ENCODE measurements at places on chromosomes 7 and 10.

GRCh38 chr10:112363696-112364688, 9.9 kb upstream of the ACSL5 start:
- no peak for DNase-seq

- DNase-seq: peak; percentile 90
These were observed 177.6 kb downstream of the PARD3 start for GRCh38 chr10:34637418-34637911.

DNA sequence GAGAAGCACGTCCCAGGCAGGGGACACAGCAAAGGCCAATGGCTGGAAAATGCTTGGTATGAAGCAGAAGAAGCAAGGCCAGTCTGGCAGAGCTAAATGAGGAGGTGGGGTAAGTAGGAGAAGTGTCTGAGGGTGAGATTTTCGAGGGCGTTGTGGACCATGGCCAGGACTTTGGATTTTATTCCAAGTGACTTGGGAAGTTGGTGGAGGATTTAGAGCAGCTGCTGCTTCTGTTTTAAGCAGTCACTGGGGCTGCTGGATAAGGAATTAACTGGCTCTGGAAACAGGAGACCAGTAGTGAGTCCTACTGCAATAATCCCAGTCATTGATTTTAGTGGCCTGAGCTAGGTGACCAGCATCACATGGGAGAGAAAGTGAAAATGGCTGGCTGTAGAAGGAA, 67.6 kb upstream of the GSDME start:
- no peak for DNase-seq

GRCh38 chr7:96727534-96728088, 18.0 kb upstream of the SEM1 start:
- DNase-seq: no peak

Data from common myeloid progenitor, CD34-positive (primary cell).